ENCODE measurements at places on chromosomes 6 and 20.

GRCh38 chr20:49447946-49448809 is 34.3 kb downstream of the KCNB1 start:
- no peak for DNase-seq

GRCh38 chr6:125699591-125699990 is 49.8 kb upstream of the HEY2 start:
- DNase-seq = no peak

DNA sequence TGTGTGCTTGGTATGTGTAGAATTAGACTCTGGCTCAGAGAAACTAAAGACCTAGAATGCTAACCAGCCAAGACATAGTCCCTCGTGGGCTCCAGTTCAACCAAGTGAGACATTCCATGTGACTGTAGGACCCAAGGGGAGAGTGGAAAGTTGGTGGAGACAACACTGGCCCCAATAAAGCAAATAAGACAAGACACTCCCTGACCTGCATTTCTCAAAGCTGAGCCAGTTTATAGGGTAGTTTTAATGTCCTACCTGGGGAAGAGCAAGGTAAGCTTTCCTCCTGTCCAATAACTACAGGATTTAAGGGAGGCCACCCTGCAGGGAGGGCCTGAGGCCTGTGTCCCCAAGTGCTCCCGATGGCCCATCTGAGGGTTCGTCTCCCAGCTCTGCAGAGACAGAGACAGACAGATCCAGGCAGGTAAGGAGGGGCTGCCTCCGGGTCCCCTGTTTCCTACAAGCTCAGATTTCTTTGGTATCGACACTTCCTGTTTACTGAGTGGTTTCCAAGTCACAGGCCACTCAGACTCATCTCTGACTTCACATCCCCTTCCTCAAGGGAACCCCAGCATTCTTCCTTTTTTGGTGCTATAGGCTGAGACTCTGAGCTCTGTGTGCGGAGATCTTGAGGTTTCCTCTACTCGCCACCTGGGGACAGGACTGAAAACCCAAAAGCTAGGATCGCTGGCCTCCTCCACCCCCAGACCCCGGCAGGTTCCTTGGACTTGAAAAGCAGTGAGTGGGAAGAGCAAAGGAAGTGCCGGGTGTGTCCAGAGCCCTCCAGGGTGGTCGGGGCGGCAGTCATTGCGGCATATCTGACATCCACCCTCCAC is 92.4 kb downstream of the PRND start:
- peak; percentile 69 for DNase-seq

GRCh38 chr20:49892817-49893216 is 22.5 kb downstream of the SPATA2 start:
- DNase-seq = no peak

- DNase-seq = no peak
Measured at GRCh38 chr6:105726902-105727655, 324.2 kb upstream of the PREP start.

GRCh38 chr6:31907158-31907813 is 5.4 kb upstream of the ZBTB12 start:
- no peak for DNase-seq

DNA sequence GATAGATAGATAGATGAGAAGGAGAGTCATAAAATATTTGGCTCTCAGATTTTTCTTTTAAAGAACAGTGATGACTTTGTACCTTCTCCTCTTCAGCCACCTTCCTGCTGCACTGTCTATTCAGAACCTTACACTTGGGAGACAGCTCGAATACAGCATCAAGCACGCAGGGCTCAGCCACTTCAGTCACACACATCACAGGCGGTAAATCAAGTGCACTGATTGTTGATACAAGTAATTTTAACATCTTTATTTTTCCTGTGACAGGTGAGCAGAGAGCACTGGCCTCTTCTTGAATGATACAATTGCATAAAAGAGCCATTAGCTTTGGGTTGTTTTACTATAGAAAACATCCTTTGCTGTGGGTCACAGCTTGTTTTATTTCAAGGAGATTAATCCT is 1118.5 kb upstream of the EYS start:
- no peak for DNase-seq

- DNase-seq = no peak
Measured at GRCh38 chr6:147530132-147531060, 21.9 kb downstream of the SAMD5 start.

- DNase-seq = no peak
Measured at GRCh38 chr20:9615766-9616454, 101.5 kb downstream of the LAMP5 start.

DNA sequence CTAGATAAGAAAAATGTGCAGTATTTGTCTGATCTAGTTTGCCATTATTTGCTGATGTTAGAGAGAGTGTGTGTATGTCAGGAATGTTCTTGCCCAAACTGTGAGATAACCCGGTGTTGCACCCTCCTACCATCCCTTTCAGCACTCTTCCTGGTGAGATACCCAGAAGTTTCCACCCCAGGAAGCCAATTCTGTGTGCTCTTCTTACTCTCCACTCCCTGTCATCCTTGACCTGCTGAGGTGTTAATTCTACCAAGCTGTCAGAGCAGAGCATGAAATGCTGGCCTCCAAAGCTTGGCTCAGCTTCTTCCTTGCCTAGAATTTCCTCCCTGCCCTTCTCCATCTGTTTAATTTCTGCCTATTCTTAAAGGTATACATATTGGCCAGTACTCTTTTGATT is 237.3 kb upstream of the CNR1 start:
- DNase-seq = no peak

DNA sequence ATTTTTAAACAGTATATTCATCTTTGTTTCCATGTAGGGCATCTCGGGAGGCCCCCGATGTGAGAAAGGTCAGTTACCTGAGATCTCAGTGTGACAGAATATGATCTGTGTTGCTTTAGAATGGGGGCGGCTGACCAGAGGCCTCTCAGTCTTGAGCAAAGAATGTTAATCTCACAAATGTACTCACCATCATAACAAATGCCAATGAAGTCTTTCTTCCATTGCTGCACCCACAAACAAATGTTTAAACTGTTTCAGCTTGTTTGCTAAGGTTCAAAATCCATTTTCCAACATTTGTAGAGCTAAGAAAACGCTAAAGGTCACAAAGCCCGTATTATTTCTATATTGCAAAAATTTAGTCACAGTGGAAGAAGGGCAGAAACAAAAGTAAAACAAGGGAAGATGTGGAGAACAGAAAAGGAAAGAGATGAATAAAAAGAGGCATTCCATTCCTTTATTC is 31.8 kb downstream of the ELOVL2 start:
- DNase-seq = no peak

GRCh38 chr6:76677017-76677416 is 604.6 kb upstream of the IMPG1 start:
- DNase-seq = no peak

DNA sequence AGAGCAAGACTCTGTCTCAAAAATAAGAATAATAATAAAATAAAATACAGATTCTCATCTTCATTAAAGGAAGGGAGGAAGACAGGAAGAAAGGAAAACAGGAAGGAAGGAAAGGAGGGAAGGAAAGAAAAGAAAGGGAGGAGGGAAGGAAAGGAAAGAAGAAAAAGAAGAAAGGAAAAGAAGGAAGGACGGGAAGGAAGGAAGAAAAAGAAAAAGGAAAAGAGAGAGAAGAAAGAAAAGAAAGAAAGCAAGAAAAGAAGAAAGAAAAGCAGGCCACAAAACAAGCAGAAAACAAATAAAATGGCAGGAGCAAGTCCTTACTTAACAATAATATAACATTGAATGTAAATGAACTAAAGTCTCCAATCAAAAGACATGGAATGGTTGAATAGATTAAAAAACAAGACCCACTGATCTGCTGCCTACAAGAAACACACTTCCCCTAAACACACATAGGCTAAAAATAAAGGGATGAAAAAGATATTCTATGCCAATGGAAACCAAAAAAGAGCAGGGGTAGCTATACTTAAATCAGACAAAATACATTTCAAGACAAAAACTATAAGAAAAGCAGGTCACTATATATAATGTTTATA is 60.4 kb downstream of the ZFP64 start:
- DNase-seq = no peak

DNA sequence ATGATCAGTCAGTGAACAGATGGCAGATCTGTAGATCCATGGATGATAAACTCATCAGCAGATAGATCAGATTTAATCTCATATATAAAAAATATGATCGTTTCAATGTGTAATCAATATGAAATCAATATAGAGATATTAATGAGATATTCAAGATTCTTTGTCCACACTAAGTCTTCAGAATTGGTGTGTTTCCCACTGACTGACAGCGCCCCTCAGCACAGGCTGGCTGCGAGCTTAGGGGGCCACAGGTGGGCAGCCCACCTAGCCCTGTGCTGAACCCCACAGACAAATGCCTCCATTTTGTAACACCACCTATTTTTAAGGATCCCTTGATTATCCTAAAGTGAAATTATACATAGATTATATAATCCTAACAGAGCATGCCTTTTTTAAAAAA is 32.3 kb downstream of the FRMD1 start:
- no peak for DNase-seq

DNA sequence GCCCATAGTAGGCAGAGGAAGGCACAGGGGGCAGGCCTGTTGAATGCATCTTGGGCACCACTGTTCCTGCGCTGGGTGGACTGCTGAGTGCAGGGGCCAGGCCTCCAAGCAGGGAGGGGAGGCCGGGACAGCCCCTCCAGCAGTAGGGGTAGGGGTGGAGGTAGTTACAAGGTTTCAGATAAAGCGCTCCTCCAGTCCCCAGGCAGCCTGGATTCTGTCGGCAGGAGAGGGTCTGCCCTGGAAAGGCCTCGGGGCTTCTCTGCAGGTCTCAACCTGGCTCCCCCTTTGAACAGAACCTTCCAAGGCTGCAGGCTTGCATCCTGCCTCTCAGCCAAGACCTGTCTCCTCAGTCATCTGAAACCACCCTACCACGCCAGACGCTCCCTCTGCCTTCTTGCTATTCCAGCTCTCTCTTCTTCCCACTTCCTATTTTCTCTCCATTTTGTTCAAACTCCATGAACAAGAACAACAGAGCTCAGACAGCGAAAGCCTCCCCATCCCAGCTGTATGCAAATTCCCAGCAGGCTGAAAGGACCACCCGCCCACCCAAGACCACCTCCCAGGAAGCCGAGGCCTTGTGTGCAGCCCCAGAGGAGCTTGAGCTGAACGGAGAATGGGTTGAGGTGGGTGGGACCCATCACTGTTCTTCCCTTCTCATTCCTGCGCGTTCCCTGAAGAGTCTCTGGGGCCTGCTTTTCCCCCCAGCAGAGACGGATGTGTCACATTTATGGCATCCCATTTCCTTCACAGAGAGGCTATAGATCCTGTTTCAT is 1.4 kb downstream of the MLN start:
- no peak for DNase-seq

GRCh38 chr6:49519660-49520059 is 19.9 kb downstream of the GLYATL3 start:
- DNase-seq = no peak

- no peak for DNase-seq
Measured at GRCh38 chr6:706146-706545, 13.2 kb upstream of the EXOC2 start.

- DNase-seq = no peak
Measured at GRCh38 chr6:150527100-150527499, 72.6 kb upstream of the PLEKHG1 start.

DNA sequence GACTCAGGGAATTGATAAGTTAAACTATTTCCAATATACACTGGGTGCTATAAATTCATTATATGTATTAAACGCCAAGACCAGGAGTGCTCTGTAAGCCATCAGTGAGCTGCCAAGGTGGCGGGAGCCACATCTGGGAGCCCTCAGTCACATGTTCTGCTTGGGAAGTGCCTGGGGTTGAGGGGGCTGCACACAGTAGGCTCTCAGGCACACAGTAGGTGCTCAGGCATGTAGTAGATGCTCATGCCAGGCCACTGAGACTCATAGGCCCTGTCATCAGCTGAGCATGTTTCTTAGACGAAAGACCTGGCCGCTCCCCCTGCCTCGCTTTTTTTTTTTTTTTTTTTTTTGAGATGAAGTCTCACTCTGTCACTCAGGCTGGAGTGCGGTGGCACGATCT is 83.3 kb upstream of the BHLHE23 start:
- no peak for DNase-seq

DNA sequence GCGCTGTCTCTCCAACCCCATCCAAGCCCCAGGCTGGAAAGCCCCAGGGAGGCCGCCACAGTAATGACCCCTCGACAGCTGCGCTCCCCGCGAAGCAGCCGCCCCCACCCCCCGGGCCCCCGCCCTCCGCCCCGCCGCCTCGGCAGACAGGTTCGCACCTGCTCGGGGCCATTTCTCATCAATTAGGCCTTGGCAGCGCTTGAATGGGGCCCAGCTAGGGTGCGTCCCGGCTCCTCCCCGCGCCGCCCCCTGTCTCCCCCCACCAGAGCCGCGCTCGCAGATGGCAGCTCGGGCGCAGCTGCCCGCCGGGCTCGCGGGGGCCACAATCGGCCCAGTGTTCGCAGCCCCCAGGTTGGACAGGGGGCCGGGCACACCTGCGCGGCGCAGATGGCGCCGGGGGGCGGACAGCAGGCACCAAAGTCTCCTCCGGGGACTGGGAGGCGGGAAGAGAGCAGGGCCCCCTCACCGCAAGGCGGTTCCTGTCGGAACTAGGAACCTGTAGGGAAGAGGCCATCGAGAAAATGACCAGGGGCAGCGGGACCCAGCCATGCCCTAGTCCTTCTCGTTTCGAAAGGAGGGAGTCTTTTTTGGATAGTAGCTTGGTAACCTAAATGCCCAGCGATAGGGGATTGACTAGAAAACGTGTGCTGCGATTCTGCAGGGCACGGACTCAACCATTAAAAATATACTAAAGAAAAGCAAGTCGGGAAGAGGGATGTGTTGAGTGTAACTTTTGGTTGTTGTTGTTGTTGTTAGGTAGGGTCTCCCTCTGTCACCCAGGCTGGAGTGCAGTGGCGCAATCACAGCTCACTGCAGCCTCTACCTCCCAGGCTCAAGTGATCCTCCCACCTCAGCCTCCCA is 83.2 kb upstream of the EYA2 start:
- DNase-seq = no peak

DNA sequence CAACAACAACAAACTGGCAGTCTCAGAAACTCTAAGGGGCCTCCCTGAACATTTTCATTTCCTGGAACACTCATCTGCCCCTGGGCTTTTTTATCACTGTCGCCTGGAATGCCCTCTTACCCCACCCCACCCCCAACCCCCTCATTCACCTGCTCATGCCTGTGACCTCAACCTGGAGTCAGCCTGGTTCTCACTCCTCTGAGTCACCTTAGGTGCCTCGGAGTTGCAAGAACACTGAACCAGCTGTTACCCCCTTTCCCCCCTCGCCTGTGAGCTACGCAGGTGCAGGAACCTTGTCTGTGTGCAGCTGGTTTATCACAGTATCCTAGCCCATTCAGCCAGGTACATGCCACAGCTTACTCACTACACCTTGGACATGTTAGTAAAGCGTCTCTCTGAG is 12.8 kb upstream of the SNAI1 start:
- DNase-seq = no peak

- no peak for DNase-seq
Measured at GRCh38 chr6:46502486-46503119, 11.4 kb upstream of the RCAN2 start.

DNA sequence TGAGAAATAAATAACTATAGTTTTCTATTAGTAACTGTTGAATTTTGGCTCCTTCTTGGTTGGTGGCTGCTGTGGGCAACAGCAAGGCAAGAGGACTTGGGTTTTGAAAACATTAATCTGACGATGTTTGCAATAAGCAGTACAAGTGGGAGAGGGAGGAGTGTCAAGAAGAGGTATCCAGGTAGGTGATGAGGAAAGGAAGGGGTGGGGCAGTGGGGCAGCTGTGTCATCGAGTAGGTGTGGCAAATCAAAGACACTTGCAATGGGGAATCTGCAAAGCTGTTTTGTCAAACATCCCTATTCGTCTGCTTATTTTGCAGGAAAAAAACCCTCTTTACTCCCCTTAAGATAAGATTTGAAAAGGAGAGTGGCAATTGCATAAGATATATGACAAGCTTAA is 171.9 kb upstream of the MAP3K7 start:
- no peak for DNase-seq
